ENCODE measurements at places on chromosomes 16 and 17. TPM values are rescaled to one million over a fixed set of nuclear protein-coding genes. Genes with fewer than 3 reads are reported as not detected.

MEFV gene
- total RNA-seq = not detected

GRCh38 chr16:10009684-10010083 lies 172.5 kb downstream of the GRIN2A start:
- DNase-seq = no peak

- DNase-seq = peak; percentile 34
Observed at GRCh38 chr16:88298833-88299745, 83.7 kb upstream of the ZNF469 start.

GRCh38 chr17:3659541-3660111 lies 8.8 kb downstream of the TAX1BP3 start:
- DNase-seq = peak; percentile 87

HS3ST3B1 gene
- total RNA-seq = 0.27 TPM

GRCh38 chr17:39612291-39612894 lies 4.7 kb upstream of the NEUROD2 start:
- no peak for DNase-seq

ATXN7L3 gene
- 37.0 TPM for total RNA-seq

PRSS36 gene
- not detected for total RNA-seq

RGS9 gene
- not detected for total RNA-seq

- no peak for DNase-seq
Observed at GRCh38 chr17:72536788-72537187, 416.0 kb downstream of the SOX9 start.

DNA sequence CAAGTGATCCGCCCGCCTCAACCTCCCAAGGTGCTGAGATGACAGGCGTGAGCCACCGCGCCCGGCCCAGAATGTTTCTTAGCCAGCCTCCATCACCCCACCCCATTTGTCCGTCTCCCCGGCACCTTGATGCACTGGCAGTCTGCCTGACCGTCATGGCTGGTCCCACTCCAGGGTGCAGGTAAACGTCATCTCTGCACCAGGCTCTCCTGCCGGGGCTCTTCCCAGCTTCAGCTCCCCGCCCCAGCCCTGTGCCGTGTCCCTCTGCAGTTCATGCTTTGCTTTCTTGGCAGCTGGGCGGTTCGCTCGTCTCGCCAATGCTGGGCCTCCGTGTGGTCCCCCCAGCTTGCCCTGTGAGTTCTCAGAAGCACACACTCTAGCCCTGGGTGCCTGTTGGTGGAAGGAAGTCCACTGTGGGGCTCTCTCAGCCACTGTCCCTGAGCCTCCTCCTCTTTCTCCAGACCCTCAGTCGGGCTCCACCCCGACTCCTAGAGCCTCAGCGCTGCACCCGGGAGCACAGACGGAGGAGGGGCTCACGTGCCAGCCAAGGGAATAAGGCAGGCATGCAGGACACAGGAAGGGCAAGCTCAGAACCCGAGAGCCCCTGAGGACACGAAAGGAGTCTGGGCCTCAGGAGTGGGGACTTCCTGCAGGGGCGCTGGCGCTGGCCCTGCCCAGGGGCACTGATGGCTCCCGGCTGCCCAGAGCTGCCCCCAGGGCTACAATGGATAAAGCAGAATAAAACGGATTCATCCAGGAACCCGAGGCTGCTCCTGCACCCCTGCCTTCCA lies 12.0 kb downstream of the HS3ST6 start:
- DNase-seq = no peak

SMPD3 gene
- not detected for total RNA-seq

KCNH4 gene
- total RNA-seq = not detected

Data from MG63 (cell line).